ENCODE measurements at places on chromosomes 6 and 20. TPM values are rescaled to one million over a fixed set of nuclear protein-coding genes. Genes with fewer than 3 reads are reported as not detected.

The VSX1 gene
- not detected for total RNA-seq

The PKHD1 gene
- total RNA-seq: 0.53 TPM

The MYCT1 gene
- 156 TPM for total RNA-seq

The SYCP2L gene
- total RNA-seq: 0.29 TPM

The SPATS1 gene
- not detected for total RNA-seq

The GPR6 gene
- not detected for total RNA-seq

The CD93 gene
- total RNA-seq: 604 TPM

DNA sequence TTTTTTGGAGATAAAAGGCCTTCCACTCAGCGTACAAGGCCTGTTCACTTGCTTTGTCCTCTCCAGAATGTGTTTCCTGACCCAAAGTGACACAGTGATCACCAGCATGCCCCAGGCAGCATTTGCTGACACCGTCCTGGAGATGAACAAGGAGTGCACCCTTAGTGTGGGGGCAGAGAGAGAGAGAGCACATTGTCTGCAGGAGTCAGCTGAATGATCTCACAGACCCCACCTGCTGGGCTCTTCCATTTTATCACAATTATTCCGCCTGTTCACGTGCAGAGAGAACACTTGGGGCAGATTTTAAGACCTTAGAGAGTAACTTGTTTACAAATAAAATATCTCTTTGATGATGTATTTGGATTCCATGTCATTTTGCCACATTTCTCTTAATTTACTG lies 22.4 kb upstream of the MAS1L start:
- DNase-seq: no peak

GRCh38 chr6:63649269-63649668 lies 13.7 kb downstream of the PHF3 start:
- DNase-seq: no peak

DNA sequence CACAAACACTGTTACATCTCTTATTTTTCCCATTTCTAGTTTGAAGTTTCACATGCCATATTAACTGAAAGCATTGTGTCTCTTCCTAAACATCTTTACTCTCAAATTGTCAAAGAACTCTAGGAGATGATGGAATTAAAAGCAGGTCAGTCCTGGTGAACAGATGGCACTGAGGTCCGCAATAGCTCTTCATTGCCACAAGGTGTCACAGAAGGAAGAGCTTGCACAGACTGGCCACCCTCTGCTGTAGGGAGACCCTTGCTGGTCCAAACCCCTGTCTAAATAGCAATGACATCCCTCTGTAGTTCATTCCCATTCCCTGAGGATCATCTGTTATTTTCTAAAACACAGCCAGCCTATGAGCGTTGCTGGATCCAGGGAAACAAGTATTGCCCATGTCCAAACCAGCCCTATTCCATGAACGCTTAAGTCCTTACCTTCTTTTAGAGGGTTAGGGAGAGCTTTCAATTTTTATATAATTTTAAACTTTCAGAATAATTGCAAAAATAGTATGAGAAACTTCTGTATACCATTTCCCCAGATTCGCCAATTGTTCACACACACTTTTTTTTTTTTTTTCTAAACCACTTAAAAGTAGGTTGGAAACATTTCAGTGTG lies 10.1 kb upstream of the HDAC2 start:
- no peak for DNase-seq

DNA sequence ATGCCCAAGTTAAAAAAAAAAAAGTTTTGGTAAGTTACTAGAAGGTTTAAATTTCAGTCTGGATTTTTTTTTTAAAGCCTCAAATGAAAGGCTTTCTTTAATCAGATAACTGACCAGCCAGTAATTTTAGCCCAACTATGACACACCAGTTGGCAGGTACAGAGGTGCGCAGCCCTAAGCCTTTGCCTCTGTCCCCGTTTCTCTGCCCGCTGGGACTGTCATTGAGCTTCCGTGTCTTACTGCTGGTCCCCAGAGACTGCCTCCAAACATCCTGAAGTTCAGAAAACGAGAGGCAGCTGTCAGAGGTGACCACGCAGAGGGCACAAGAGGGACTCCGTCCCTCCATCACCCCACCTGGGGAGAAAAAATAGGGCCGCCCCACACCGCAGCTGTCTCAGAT lies 118.2 kb downstream of the RPS12 start:
- DNase-seq: no peak

DNA sequence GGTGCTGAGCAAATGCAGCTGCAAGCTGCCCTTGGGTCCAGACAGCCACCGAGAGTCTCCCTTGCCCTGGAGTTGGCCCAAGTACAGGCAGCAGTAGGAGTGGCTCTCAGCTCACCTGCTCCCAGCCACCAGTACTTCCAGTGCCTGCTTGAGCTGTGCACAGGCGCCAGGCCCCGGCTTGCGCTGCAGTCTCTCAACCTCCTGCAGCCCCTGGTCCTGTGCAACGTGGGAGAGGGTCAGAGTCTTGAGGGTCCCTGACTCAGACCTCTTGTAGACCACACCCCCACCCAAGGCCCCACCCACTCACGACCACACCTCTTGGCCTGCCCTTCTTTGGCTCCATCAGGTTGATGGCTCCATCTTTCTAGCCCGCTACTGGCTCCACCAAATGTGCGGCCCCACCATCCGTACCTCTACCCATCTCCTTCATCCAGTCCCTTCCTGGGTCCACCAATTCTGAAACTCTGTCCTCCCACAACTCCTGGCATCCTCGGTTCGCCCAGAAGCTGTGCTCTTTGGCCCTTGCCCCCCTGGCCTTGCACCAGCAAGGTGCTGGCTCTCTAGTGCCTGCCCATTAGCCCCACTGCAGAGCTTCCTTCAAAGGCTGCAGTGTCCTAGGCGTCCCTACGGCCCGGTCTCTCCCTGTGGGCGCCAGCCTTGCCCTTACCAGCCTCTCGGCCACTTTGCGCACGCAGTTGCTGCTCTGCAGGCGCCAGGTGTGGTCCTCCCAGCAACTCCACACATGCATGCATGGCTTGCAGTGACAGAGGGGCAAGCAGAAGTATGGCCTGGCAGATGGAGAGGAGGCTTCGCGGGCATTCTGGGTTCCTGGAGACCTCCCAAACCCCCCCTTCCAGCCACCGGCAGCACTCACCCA lies 16.5 kb upstream of the SPAG4 start:
- no peak for DNase-seq

GRCh38 chr6:31450751-31451150 lies 47.2 kb upstream of the MICB start:
- no peak for DNase-seq

- DNase-seq: no peak
Observed at GRCh38 chr6:19219931-19220330, 617.2 kb upstream of the ID4 start.

- no peak for DNase-seq
Observed at GRCh38 chr6:107656401-107656800, 166.5 kb downstream of the SOBP start.

- no peak for DNase-seq
Observed at GRCh38 chr6:56691286-56691595, 48.6 kb upstream of the DST start.

- DNase-seq: no peak
Observed at GRCh38 chr6:20693466-20694063, 159.3 kb downstream of the CDKAL1 start.

DNA sequence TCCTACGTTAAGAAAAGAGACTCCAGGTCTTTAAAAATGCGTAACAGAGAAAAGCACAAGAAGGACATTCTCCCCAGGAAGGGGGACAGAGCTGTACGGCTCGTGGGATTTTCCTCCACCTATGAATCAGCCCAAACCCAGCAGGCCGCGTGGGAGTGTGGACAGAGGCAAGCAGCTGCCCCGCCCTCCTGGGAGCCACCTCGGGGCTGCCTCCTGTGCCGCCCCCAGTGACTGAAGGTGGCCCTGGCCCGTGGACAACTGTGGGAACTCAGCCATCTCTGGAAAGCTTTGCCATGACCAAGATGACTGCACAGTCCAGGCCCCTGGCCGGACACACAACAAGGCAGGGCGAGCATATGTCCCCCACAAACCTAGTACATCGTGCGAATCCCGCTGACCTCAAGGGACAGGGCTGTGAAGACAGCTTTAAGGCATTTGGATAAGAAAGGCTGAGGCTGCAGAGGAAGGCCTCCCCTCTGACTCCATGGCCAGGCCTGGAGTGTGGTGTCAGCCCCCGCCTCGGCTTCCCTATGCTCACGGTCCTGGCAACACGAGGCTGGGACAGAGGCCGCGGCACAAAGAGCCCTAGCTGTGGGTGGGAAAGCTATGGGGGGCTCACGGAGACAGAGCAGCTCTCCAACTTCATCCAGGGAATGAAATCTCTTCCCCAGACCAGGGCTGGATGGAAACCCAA lies 26.9 kb downstream of the PXDC1 start:
- no peak for DNase-seq

Data from glomerular endothelial cell (primary cell).